ENCODE measurements at places on chromosomes 11 and 22. TPM values are rescaled to one million over a fixed set of nuclear protein-coding genes. Genes with fewer than 3 reads are reported as not detected.

Gene KIAA0930
- 98.0 TPM for total RNA-seq

Gene ZP1
- 0.11 TPM for total RNA-seq

Gene KRTAP5-4
- total RNA-seq: not detected

Gene SLC29A2
- total RNA-seq: 3.3 TPM

Data from A549 treated with CpdA at 1 μM for 4 hours (cell line).